NCI-H526 treated with DMSO at 0.1 percent for 48 hours (cell line): ENCODE measurements at places on chromosomes 4 and X.

- no peak for DNase-seq
Measured at GRCh38 chrX:130085551-130086446, 24.5 kb downstream of the ELF4 start.

DNA sequence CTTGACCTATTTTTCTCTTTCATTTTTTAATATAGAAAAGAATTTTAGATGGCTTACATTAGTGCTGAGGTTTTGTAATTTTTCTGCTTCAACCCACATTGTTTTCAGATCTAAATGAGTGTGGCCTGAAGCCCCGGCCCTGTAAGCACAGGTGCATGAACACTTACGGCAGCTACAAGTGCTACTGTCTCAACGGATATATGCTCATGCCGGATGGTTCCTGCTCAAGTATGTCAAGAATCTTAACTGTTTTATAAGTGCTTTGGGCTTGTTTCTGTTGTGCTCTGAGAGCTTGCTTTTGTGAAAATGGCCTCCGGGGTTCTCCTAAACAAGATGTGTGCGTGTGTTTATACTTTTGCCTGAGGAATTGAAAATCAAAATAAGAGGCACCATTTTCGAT lies 41.6 kb downstream of the NPNT start:
- no peak for DNase-seq

GRCh38 chr4:140740422-140740821 lies 15.8 kb downstream of the TBC1D9 start:
- DNase-seq: no peak

DNA sequence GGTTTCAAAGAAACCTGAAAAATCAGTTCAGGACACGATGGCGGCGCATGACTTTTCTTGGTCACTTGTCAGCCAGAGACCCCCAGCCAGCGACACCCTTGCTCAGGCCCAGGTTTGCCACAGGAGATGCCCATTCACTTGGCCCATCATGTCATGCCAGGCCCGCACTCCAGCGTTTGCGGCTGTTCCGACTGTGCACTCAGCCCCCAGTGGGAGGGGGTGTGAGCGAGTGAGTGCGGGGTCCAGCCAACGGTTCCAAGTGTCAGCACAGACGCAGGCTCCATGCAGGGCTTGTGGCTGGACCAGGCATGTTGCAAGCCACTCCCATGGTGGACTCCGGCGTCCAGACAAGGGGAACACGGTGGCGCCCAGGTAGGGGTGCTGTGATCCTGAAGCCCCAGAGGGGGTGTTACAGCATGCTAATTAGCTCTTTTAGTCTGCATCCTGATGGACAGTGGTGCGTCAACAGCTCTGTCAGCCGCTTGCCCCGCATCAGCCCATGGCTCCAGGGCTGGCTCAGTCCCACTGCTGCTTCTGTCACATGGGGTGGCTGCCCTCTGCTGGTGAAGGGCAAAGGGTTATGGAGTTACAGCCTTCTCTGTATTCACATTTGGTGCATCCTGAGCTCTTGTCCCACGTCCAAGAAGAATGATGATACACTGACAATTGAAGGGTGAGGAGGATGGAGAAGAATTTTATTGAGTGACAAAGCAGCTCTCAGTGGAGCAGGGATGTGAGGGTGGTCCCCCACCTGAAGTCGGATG lies 3.7 kb upstream of the MAEA start:
- no peak for DNase-seq

GRCh38 chrX:110180928-110181310 lies 137.0 kb downstream of the AMMECR1 start:
- no peak for DNase-seq

- DNase-seq: no peak
Measured at GRCh38 chr4:2271279-2272025, 9.5 kb upstream of the MXD4 start.

DNA sequence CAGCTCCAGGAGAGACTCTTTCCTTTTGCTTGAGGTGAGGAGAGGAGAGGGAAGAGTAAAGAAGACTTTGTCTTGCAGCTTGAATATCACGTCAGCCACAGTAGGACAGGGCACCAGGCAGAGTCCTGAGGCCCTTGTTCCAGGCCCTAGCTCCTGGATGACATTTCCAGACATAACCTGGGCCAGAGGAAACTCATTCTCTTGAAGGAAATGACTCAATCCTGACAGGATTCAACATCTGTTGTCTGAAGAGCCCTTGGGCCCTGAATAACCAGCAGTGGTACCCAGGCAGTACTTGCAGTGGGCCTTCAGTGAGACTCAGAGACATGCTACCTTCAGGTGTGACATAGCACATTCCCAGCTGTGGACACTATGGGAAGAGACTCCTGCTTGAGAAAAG lies 62.8 kb downstream of the FGF16 start:
- no peak for DNase-seq

DNA sequence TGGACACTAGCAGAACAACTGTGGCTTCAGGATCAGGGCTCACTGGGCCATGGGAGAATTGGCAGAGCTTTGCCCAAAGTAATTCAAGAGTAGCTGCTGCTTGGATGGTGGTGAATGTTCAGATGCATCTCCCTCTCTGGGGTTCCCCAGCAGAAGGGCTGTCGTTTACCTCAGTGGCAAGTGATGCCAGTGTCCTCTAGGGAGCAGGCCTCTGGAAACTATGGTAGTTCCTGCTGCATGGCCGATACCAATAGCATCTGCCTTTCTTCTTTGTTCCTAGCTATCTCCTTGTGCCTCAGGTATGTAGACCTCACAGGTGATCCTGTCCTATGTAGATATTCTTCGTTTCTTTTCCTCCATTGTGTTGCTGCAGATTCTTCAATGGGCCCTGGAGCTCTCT lies 26.4 kb downstream of the HMGB2 start:
- DNase-seq: no peak

DNA sequence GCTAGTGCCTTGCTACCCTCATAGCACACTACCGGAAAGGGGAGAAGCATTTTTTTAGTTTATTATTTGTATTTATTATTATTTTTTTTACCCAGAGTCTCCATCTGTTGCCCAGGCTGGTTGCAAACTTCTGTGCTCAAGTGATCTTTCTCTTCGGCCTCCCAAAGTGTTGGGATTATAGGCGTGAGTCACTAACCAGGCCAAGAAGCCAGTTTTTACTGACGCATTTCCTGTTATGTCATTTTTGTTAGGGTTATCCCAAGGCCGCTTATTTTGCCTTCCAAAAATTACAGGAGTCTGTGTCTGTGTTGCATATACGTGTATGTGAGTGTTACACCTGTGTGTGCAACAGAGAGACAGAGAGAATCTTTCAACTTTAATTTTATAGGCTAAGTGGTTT lies 404.5 kb downstream of the GBA3 start:
- DNase-seq: no peak

GRCh38 chrX:13533726-13534125 lies 35.7 kb upstream of the EGFL6 start:
- no peak for DNase-seq

GRCh38 chr4:102735582-102735981 lies 25.2 kb downstream of the MANBA start:
- no peak for DNase-seq

GRCh38 chrX:17046478-17047097 lies 100.1 kb downstream of the REPS2 start:
- peak; percentile 73 for DNase-seq

GRCh38 chr4:76036855-76037254 lies 985 bp upstream of the CXCL11 start:
- no peak for DNase-seq

GRCh38 chr4:70915036-70915815 lies 13.1 kb downstream of the MOB1B start:
- DNase-seq: no peak

DNA sequence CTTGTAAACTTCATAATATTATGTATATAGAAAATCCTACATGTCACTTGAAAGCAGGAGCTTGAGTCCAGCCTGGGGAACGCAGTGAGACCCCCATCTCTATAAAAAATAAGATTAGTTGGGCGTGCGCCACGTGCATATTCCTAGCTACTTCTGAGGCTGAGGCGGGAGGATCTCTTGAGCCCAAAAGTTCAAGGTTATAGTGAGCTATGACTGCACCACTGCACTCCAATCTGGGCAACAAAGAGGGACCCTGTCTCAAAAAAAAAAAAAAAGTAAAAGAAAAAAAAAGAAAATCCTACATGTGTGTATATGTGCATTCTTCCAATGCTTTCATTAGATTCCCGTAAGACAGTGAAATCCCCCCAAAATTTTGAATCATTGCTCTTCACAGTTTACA lies 1.7 kb downstream of the SEC31A start:
- no peak for DNase-seq

DNA sequence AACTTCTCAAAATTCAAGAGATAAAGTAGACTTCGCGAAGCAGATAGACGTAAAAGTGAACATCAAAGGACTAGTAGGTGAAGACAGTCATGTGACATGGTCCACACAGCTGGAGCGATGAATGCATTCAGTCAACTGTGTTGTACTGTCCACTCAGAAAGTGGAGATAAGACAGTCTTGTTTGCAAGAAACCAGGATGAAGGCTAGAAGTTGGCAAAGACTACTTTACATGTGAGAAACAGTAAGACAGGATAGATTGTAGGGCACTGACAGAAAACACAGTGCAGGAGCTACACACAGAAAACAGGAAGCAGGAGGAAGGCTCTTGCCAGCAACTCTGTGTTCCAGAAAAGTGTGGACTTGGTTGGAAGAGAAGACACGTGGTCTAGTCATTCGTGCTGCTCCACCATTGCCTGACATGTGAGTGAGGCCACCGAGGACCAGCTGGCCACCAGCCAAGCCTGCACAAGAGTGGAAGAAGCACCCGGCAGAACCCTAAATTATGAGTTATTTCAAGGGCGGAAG lies 78.9 kb downstream of the FAT1 start:
- no peak for DNase-seq

DNA sequence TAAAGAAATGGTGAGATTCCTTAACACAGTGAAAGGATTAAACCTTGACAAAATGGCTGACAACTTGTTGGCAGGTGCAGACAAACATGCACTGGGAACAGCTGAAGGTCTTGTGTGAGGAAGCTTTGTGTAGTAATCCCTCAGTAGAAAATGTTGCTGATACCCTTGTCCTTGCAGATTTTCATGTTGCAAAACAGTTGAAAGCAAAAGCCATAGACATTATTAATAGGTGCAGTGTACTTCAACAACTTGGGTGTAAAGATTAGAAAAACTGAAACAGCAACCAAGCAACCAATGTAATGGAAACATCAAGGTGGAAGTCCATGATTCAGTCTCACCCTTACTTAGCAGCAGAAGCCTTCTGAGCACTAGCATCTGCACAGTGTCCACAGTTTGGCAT lies 29.8 kb downstream of the UGT2B7 start:
- DNase-seq: no peak

DNA sequence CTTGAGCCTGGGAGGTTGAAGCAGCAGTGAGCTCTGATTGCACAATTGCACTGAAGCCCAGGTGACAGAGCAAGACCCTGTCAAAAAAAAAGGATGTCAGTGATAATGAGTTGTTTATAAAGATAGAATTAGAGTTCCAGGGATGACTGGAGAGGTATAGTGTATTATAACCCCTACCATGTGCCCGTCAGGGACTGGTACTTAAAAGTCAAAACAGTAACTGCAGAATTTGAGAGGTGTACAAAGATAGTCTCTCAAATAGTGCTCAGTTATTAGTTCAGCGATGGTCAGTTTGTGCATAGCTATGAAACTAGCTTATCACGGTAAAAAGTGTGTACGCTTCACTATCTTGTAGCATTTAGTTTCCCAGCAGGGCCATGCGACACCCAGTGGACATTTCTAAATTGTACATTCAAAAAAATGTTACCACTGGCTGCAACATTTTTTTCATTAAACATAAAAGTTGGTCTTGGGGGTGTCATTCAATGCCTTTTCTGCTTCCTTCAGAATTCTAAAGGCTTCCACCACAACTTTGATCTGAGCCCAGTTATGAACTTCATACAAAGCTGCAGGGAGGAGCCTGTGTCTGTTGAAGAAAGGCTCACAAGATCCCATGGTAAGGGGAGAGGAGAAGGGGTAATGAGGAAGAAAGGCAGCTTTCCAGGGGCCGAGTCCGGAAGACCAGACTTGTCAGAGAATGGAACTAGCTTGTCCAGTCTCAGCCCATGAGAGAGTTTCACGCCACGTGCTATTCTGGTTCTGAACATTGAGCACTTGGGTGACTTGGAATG lies 9.2 kb upstream of the GYG2 start:
- no peak for DNase-seq

DNA sequence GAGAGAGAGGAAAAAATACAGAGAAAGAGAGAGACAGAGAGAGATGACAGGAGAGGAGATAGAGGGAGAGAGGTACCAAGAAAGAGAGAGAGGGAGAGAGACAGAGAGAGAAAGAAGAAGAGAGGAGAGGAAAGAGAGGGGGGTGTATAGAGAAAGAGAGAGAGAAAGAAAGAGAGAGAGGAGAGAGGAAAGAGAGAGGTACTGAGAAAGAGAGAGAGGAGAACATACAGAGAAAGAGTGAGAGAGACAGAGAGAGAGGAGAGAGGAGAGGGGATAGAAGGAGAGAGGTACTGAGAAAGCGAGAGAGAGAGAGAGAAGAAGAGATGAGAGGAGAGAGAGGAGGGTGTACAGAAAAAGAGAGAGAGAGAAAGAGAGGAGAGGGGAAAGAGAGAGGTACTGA lies 269.4 kb downstream of the CRLF2 start:
- DNase-seq: no peak

DNA sequence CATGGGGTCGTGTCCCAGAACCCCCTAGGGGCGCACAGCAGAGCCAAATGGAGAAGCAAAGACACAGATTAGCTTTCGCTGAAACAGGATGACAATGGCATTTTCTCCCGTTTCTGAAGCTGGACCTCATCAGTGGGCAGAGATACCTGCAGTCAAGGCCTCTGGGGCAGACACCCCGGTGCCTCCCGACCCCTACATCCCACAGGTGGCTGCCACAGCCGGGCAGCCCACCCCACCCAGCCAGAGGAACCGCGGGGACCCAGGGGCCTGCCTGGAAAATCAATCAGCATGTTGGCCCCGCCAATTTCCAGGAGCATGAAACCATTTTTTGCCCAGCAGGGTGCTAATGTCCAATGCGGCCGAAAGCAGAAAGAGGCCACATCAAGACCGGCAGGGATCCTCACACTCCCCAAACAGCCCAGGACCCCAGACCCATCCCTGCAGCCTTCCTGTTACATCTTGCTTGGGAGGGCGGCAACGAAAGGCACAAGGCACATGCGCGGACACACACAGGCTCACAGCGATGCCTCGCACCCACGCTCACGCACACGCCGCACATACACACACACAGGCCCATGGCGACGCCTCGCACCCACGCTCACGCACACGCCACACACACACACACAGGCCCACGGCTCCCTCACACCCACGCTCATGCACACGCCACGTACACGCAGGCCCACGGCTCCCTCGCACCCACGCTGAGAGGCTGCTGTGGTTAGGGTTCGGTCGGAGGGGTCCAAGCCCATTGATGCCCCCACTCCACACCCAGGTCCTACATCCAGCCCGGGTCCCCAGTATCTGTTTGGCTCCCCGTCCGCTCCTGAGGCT lies 130.6 kb upstream of the NKX1-1 start:
- no peak for DNase-seq

- no peak for DNase-seq
Measured at GRCh38 chrX:79146640-79147390, 2.3 kb downstream of the GPR174 start.

GRCh38 chrX:153689654-153690465 lies 2.1 kb downstream of the SLC6A8 start:
- DNase-seq: no peak

DNA sequence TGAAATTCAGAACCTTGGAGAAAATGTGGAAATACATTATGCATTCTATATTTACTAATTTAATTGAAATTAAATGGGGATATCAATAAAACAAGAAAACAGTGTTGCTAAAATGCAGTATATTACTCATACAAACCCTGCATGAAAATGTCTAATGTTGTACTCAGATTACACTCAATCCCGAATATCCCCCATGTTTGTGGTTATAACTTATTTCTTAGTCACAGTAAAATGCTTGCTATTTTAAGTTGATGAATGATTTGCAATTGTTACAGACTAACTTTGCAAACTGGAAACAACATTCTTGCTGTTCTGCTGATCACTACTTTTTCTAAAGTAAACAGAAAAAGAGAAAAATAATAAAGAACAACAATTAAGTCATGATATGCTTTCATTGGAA lies 33.1 kb upstream of the ANXA10 start:
- DNase-seq: no peak
